CD4-positive, alpha-beta T cell treated with Interleukin-12 subunit alpha and Interleukin-12 subunit beta, for 1 hour (primary cell): ENCODE measurements at places on chromosomes 7 and 10.

DNA sequence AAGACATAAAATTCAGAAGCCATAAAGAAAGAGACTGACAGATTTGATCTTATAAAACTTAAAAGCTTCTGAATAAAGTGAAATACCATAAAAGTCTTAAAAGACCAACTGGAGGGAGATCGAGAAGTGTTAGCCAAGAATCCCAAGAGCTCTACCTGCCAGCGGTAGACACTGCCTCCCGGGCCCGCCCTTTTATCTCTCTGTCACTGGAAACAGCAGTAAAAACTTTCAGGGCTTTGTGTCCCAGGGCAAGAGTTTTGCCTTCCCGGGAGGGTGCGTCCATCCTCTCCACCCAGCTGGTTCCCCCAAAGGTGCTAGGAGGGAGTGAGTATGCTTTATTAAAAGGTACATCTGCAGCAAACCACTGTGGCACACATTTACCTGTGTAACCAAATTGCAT is 5.8 kb downstream of the PLA2G12B start:
- DNase-seq, result no peak

DNA sequence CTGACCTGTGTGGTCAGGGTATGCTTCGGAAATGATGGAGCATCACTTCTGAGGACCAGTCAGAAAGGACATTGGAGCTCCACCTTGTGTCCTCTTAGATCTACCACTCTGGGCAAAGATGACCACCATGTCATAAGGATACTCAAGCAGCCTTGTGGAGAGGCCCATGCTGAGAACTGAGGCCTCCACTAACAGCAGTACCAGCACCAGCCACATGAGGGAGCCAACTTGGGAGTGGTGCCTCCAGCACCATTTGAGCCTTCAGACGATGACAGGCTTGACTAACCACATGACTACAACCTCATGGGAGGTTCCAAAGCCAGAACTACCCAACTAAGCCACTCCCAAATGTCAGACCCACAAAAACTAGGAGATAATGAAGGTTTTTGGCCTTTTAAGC is 116.0 kb downstream of the NPTX2 start:
- DNase-seq, result peak; percentile 7

DNA sequence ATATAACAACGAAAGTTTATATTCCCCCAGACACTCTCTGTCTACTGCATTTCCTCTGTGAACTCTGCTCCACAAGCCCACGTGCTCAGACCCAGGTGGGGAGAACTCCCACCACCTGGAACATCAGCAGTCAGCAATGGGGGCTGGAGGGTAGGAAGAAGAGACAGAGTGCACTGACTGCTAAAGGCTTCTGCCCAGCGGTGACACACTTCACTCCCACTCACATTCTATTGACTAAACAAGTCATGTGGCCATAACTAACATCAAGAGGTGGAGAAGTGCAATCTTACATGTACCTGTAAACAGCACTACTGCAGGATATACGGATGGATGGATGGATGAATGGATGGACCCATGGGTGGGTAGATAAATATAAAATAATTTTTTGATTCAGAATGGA is 122.2 kb downstream of the MPP7 start:
- peak; percentile 3 for DNase-seq

DNA sequence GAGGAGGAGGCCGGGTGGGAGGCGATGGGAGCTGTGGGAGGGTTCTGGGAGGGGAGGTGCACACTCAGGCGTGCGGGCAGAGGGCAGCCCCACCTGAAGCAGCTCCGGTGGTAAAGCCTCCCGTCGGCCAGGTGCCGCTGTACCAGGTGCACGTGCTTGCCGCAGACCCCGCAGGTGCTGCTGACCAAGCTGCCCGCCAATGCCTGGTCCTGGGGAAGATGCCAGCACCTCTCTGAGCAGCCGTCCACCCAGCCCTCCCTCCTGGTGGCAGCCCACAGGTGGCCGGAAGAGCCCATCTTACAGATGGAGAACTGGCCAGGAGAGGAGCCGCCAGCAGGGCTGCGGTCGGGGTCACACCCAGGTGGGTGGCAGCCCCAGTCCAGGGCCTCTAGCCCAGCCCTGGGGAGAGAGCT is 12.6 kb downstream of the MICALL2 start:
- no peak for DNase-seq

GRCh38 chr10:47289921-47290320 is 10.1 kb upstream of the GDF10 start:
- DNase-seq, result no peak

- DNase-seq, result no peak
These were observed 28.5 kb downstream of the CCNY start for GRCh38 chr10:35364808-35365207.

- no peak for DNase-seq
These were observed 1.1 kb upstream of the ING3 start for GRCh38 chr7:120949393-120949911.

- DNase-seq, result no peak
These were observed 53.6 kb downstream of the PARD3 start for GRCh38 chr10:34761453-34761852.

DNA sequence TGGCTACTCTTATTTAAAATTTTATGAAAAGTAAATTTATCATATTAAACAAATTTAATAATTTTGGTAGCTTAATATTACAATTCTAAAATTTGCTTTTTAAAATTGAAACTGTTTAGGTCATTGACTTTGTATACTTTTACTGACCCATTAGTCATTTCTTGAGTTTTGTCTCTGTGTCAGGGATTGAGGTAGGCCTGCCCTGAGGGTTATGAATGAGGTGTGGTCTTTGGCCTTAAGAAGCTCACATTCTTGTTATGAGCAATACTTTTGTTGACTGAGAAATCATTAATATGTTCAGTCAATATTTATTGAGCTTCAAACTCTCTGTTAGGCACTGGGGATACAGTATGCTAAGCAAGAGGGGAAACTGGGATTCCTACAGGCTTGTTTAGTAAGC is 47.0 kb upstream of the RPA3 start:
- no peak for DNase-seq

DNA sequence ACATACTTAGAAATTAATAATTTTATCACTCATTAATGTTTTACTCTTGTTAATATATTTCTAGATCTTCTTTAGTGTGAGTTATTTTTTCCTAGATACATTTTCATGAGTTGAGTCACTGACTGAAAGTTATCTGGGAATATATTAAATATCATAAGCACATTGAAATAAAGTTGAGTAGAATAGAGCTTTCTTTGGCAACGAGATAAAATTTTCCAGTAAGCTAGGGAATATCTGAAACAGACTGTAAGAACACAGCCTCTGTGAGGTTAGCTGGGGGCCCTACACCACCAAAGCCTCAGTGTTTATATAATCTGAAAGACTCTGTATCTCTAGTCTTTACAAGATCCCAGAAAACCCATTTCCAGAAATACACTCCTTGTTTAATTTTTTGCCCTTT is 347.8 kb upstream of the PLXDC2 start:
- no peak for DNase-seq

- no peak for DNase-seq
These were observed 26.5 kb upstream of the CHST15 start for GRCh38 chr10:124119946-124120345.

DNA sequence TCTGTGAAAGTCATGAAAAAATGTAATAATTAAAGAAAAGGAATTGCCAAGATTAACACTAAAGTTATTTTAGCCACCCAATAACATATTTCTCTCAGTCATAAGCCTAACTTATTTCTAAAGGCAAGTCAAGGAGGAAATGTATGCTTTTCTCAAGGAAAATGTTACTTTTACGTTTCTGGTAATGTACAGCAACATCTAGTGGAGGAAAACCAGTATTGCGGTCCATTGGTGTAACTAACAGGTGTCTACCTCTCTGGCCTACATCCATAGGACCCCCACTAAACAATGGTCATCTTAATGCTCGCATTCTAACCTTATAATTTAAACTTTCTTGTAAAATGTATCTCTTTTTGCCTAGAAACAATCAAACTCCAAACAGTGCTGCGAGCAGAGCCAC is 437.5 kb downstream of the KIF20B start:
- no peak for DNase-seq

DNA sequence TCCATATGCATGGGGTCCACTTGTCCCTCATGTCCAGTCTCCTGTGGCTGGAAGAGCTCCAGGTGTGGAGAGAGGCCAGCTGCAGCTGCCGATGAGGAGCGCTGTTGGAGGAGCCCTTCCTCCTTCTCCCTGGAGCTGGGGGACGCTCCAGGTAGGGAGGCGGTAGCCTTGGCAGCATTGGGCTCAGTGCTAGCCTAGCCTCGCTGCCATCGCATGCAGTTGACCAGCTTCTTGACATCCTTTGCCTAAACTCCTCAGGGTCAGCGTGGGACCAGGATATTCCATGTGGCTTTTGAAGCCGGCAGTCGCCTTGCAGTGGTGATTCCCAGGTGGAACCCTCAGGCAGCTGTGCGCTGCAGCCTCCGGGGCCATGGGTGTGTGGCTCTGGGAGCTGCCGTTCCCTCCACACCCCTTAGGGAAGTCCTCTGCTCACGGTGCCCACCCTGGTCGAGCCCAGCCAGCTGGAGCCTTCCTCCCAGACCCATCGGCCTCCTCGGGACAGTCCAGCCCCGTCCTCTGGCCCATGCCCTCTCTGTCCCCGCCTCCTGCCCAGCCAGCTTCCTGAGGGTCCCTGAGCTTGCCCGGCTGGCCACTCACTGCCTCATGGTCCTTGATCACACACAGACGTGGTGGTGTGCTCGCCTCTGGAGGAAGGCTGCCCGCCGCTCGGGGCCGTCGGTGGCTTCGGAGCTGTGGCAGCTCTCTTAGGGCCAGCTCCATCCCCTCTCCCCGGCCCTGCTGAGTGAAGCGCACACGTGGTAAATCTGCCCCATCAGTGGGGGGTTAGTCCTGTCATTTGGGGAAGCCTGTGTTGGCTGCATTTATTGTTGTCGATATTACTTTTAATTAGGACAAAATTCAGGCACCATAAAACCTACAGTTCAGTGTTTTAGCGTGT is 21.2 kb downstream of the INPP5A start:
- DNase-seq, result no peak

GRCh38 chr7:139230484-139230773 is 608 bp upstream of the UBN2 start:
- no peak for DNase-seq

DNA sequence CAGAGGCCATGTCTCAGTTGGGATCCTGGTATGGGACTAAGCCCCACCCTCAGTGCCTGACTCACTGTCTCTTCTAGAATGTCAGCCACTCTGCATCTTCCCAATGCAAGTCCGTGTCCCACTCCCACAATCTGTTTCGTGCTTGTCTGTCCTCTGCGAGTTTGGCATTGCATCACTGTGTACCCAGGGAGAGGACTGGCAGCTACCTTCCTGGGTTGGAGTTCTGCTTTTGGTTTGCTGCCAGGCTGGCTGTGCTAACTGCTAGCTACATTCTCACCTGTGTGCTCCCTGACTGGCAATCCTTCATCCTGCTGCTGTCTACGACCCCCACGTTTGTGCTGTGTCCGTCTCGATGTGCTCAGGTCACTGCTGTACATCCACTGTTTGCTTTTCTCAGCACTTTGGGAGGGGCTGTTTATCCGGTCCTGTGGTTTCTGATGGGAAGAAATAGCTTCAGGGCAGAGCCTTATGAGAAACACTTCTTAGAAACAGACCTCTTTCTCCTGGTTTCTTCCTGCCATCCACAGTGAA is 56.0 kb upstream of the GLI3 start:
- no peak for DNase-seq

DNA sequence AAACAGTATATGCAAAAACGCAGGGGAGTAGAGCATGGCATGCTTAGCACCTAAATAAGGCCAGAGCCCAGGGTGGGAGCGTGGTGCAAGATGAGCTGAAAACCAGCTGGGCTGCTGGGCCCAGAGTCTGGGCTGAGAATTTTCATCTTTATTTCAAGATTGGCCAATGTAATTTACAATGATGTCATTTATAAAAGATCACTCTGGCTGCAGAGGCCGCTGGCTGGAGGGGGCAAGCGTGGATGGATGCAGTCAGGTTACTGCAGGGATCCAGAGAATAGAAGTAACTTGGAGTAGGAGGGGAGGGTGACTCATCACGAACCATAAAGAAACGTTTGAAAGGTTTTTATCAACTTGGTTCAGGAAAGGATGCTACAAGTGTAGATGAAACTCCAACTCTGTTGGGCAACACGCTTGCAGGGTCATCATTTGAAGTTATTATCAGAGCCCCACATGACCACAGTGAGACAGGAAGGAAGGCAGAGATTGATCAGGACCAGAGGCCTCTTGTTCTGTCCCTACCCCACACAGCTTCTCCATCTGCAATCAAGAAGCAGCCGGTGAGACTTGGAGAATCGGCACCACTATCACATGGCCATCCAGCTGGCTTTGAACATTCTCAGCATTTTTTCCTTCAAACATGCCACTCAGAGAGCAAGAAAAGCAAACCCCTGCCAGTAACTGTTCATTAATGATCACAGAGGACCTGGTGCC is 49.2 kb downstream of the ODAD2 start:
- DNase-seq, result no peak

GRCh38 chr7:48525736-48526732 is 354.8 kb downstream of the ABCA13 start:
- DNase-seq, result no peak
